Activated CD4-positive, alpha-beta T cell treated with anti-CD3 and anti-CD28 coated beads, Interleukin-2, amount 50 U/mL, for 4 hours (primary cell): ENCODE measurements at places on chromosomes 13 and 19.

- DNase-seq, result no peak
Observed at GRCh38 chr13:85590231-85590931, 208.8 kb downstream of the SLITRK6 start.

DNA sequence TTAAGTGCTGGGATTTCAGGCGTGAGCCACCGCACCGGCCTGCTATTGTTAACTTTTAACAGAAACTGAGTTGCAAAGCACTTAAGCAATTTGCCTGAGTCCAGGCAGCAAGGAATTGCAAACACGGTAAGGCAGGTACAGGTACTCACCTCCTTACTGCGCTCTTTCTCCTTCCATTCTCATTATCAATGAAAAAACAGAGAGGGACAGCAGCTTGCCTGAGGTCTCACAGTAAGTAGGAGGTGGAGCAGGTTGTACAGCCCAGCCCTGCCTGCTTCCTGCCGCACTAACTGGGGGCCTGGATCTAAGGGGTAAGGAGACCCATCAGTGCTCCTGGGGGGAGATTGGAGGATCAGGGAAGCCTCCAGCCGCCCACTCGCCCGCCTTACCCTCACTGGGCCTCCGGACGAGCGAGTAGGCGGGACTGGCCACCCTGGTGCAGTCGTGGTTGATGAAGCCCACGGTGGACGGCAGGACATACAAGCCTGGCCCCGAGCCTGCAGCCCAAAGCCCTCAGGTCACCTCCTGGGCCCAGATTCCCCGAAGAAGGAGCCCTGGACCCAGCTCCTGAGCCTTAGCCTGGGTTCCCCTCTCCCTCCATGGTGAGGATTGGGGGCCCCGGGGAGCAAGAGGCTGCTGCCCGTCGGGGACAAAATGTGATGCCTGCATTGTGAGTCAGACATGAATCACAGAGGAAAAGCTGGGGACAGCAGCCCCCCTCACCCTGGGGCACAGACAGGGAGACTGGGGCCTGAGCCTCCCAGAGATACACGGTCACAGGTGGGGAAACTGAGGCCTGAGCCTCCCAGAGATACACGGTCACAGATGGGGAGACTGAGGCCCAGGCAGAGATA, 11.4 kb upstream of the SHC2 start:
- no peak for DNase-seq

- peak; percentile 64 for DNase-seq
Observed at GRCh38 chr19:51690454-51691073, 2.6 kb upstream of the SPACA6 start.

DNA sequence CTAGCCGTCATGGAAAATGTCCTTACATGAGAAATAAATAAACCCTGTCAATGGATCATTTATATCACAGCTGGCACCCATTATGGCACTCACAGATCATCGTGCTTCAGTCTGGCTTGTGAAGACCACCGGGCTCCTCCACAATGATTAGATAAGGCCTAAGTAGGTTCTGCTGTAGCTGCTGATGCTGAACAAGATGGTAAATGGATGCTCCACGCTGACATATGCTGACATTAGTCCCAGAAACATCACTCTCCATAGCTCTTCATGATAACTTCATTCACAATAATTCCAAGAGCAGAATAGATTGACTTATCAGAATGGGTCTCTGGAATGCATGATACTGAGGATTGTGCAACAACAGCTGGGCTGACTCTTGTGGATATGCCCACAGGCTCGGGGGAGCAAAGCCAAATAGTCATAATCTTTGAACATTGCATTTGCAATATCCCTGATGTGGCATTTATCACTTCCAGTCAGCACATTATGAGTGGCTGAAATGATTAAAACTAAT, 63.8 kb upstream of the RXFP2 start:
- no peak for DNase-seq

DNA sequence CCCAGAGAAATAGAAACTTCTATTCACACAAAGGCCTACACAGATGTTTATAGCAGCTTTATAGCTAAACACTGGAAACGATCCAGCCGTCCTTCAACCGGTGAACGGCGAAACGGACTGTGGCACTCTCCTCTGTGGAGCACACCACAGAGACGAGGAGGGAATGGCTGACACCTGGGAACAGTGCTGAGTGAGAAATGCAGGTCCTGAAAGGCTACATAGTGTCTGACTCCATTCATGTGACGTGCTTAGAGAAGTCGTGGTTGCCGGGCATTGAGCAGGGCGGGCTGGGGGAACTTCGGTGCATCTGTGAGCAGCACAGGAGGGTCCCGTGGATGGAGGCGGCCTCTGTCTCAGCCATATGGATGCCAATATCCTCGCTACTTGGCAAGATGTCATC, 3.1 kb upstream of the GRK1 start:
- no peak for DNase-seq

GRCh38 chr13:74423434-74423833, 289.2 kb upstream of the KLF12 start:
- no peak for DNase-seq

DNA sequence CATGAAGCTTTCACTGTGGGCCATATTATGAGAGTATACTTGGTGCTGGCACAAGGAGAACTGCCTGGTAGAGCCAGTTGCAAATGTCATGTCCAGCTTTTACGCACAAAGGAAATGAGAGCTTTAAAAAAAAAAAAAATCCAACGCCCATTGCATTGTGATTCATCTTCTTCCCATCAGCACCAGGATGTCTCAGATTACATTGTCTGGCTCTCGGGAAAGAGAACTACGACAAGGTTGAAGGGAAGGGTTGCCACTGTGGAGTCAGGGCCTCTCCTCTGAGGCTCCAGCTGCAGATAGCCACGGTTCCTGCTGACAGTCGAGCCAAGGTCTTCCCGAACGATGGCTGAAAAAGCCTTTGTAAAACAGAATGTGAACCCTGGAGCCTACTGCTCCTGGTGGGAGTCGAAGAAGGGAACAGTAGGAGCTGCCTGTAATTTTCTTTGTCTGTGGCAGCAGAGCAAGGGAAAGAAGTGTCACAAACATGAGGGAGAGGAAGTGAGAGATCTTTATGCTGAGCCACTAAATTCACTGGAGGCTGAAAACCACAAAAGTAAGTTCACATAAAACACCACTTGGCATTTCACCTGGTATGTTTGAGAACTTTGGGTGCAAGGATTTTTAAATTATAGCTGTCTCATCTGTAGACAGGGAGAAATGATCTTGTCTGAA, 704.7 kb downstream of the DIAPH3 start:
- no peak for DNase-seq

DNA sequence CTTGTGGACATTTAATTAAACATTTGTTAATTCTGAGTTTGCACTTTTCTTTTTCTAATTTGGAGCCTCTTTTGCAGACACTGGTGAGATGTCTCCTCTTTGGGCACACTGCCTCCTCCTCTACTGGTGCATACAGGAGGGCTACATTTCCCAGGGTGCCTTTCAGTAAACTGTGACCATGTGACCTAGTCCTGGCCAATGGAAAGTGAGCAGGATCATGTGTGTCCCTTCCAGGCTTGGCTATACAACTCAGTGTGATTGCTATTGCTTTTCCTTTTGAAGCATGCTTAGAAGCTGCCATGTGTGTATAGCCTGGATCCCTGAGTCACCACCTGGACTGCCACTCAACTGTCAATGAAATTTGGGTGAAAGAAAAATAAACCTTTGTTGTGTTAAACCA, 4.5 kb downstream of the IZUMO2 start:
- no peak for DNase-seq

- DNase-seq, result no peak
Observed at GRCh38 chr13:58907347-58907746, 1256.4 kb downstream of the DIAPH3 start.

DNA sequence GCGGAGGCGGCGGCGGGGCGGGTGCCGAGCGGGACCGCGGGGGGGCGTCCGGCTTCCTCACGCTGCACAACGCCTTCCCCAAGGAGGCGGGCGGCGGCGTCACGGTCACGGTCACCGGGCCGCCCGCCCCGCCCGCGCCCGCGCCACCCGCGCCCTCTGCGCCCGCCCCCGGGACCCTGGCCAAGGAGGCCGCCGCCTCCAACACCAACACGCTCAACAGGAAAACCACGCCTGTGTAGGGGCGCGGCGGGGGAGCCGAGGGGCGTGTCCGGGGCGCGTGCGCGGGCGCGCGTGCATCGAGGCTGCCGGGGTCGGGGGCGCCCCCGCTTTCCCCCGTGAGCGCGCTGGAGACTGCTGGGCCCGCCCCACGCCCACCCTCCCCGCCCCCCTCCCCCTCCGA, 8.8 kb upstream of the CACNG6 start:
- DNase-seq, result no peak

- DNase-seq, result peak; percentile 30
Observed at GRCh38 chr19:11422163-11423065, 3.3 kb upstream of the RGL3 start.

- DNase-seq, result no peak
Observed at GRCh38 chr13:110528911-110529310, 32.6 kb downstream of the RAB20 start.

- no peak for DNase-seq
Observed at GRCh38 chr13:41271456-41272285, 8.3 kb upstream of the MTRF1 start.

DNA sequence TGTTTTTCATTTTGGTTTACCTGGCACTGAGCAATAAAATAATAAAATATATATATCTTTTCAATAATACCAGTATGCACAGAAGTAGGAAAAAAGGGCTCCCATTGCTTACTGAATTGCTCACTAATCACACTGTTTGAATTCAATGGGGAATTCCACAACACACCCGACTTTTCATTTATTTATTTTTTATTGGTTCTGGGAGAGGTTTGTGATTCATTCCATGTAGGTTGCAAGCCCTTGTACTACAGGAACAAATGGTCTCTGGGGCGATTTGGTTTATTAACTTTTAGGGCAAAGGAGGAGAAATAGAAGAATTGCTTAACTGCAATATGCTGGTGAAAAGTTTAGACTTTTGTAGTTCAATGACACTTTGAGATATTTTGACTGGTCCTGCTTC, 207.4 kb downstream of the DCT start:
- no peak for DNase-seq

GRCh38 chr13:65633806-65634205, 1596.3 kb downstream of the PCDH9 start:
- DNase-seq, result no peak

- DNase-seq, result no peak
Observed at GRCh38 chr19:40149501-40149900, 41.7 kb upstream of the MAP3K10 start.

DNA sequence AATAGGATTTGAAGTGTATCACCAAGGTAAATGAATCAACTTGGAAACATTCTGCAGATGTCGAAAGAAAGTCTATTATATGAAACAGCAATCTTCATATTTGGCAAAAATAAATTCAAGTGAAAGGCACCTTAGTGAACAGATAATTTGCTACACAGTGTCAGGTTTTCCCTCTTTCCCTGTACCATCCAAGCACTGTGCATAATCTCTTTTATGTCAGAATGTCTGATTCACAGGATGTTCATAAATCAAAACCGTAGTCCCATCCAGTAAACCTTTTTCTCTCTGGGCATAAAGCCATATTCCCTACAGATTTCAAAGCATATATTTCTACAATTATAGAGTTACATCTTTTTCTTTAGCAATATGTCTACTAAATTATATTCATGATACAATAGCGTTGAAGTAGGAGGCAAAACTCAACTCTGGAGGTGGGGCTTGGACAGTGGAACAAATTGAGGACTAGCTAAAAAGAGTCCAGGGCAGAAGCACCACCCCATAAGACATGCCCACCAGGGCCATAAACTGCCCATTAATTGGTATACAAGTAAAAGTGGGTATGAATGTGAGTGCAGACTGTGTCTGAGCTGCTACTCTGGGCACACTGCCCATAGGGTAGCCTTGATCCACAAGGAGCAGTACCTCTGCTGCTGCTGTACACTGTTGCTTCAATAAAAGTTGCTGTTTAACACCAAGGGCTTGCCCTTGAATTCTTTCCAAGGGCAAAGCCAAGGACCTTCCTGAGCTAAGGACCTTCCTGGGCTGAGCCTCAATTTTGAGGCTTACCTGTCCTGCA, 72.1 kb upstream of the MYCBP2 start:
- DNase-seq, result no peak

DNA sequence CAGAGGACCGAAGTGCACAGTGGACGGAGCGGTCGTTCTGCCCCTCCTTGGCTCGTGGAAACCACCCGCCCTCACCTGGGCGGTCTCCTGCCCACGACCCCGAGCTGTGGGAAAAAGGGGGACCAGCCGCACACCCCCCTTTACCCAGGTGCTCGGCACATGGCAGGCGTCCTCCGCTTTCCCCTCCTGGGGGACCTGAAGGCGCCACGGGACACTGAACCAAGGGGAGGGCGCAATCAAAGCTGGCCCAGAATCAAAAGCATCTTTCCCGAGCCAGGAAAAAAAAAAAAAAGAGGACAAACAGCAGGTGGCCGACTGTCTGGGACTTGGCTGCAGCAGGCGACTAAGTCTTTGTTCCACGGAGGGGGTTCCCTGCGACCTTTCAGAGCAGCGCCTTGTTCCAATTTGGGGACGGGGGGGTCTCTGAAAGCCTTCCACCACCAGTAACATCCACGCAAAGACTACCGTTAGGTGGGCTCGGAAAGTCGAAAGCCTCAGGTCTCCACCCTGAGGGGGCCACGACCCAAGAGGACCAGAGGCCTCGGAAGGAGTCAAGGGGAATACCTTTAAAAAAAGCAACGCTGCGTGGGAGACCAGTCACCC, 1.1 kb downstream of the MBD3 start:
- DNase-seq, result no peak

DNA sequence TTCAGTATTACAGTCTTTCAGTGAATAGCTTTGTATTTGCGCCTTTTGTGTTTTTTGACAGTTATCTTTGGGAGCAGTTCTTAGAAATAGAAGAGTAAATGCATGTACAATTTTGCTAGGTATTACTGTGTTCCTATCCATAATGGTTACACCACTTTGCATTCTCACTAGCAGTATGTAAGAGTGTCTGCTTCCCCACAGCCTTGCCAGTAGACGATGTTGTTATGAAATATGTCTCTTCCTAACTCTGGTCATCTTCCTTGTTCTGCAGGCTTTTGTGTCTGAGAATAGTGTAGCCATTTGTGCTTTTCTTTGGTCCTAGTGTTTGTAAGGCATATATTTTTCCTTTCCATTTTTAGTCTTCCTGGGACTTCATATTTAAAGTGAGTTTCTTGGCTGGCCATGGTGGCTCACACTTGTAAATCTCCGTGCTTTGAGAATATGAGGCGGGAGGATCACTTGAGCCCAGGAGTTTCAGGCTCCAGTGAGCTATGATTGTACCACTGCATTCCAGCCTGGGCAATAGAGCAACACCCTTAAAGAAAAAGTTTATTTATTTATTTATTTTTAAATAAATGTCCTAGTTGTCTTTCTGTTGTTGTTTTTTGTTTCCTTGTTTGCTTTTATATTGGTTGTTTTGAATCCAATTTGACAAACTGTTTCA, 140.3 kb downstream of the PDS5B start:
- no peak for DNase-seq
